RWPE1 (cell line): ENCODE measurements at places on chromosomes 3 and 15.

DNA sequence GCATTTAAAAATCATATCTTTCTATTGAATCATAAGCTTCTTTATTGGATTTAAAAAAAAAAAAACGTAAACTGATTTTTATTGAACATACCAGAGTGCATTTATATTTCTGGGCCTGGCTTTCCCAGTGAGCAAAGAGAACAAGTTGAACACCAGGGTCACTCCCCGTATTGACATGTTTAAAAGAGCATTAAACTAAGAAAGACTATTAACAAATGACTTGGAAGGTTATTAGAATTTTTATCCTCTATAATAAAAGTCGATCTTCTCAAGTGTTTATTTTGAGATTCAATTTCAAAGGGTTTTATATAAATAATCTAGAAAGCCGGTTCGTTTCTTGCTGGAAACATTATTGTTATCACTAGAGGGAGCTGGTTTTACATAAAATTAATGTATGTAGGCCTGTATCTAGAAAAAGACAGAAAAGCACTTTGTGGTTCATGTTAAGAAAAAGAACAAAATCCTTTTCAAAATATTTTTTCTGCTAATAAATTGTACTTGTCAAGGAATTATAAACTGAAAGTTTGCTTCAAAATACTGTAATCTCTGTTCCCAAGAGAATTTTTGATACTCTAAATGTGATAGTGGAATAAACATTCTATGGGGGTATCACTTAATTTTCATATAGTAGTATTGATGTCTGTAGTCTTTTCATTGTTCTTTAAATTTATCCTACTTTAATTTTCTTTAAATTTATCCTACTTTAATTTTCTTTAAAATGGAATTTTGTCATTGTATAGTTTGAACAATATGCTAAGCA lies 321.8 kb upstream of the MME start:
- DNase-seq: peak; percentile 17

DNA sequence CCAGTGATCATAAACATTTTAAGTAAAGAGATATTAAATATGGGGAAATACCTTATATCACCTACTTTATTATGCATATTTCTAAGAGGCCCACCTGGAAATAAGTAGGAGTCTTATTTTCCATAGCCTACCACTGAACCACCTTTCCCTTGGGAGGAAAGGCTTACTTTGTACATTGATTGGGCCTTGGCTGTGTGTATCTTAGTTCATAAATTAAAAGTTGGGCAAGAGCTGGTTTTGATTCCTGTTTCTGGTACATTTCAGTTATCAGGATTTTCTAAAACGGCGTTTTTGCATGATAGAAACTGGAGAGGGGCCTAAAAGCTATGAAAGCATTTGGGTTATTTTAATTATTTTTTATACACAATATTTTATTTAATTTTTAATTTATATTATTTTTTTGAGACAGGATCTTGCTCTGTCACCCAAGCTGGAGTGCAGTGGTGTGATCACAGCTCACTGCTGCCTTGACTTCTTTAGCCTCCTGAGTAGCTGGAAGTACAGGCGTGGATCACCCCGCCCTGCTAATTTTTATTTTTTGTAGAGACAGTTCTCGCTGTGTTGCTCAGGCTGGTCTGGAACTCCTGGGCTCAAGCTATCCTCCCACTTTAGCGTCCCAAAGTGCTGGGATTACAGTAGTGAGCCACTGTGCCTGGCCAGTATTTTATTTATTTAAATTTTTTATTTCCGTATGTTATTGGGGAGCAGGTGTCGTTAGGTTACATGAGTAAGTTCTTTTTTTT lies 2.6 kb downstream of the GMPS start:
- DNase-seq: no peak

GRCh38 chr3:57958642-57959422 lies 49.4 kb upstream of the FLNB start:
- DNase-seq: no peak

- no peak for DNase-seq
Observed at GRCh38 chr3:89052386-89052785, 55.0 kb upstream of the EPHA3 start.

- peak; percentile 36 for DNase-seq
Observed at GRCh38 chr3:182795389-182795782, 2.1 kb downstream of the ATP11B start.

DNA sequence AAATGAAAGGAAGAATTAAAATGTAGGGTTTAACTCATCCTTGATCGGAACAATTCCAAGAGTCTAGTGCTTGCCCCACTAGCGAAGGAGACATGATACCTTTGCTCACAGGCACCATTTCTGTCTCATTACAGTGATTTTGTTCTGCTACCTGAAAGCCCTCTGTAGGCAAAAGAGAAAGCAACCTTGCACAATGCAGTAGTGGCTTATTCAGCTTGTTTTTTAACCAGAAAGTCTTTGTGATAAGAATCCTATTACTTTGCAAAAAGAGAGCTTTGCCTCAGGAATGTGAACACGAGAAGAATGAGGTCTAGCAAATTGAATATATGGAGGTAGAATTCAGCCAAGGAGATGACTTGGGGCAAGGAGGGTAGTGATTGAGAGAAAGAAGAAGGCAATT lies 684.4 kb downstream of the GRM7 start:
- DNase-seq: no peak

- no peak for DNase-seq
Observed at GRCh38 chr3:112349557-112349956, 16.6 kb downstream of the CD200 start.
